ENCODE measurements at places on chromosomes 13 and 19.

DNA sequence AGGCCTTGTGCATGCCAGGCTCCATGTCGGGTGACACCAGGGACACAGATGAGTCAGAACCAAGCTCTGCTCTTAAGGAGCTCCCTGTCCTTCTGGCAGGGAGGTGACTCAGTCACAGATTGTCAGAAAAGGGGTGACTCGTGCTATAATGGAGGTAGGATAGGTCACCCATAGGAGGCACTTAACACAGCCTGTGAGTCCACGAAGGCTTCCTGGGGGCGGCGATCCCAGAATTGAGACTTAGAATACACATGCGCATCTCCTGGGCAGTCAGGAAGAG lies 19.6 kb downstream of the FUZ start:
- peak; percentile 57 for DNase-seq

GRCh38 chr13:90185734-90186133 lies 1161.8 kb upstream of the MIR17HG start:
- no peak for DNase-seq

DNA sequence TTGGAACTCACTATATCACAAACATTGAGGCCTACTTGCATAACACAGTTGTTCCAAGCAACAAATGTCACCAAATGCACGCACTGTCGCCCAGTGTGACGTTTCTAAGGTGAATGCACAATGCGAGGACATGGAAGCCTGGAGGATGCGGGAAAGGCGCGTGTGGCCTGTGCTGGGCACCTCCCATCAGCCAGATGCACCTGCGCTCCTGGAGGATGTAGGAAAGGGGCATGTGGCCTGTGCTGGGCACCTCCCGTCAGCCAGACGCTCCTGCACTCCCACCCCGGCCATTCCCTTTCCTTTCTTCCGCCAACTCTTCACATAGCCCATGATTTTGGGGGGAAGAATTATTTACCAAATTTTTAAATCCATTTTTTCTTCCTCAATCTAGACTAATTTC lies 202.4 kb upstream of the SOX1 start:
- no peak for DNase-seq

DNA sequence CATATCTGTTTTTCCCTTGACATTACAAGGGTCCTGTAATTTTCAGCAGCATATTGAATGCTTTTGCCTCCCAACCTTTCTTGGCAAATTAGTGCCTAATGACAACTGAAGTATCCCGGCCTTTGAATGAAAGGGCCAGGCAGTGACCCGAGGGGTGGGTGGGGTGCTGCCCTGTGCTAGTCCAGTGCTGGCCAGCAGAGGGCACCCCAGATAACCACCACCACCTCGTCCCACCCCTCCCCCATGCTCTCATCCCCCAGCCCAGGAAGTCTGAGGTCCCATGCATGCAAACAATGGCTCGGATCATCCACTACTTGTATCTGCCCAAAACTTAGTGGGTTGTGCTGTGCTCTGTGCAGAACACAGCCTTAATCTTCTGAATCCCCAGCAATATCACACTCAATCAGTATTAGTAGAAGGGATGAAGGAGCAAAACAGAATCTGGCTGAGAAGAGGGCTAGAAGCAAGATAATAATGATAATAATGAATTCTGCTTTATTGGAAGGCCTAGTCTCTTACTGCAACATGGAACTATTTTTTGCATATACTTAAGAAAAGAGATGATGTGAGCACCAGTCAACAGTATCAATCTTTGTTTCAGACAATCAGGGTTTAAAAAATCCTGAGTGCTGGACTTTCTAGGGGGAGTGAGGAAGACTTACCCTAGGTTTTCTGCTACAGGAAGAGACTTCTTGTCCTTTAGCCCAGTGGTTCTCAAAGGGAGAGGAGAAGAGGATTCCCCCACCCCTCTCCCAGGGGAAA lies 3.8 kb downstream of the ATP12A start:
- peak; percentile 23 for DNase-seq

DNA sequence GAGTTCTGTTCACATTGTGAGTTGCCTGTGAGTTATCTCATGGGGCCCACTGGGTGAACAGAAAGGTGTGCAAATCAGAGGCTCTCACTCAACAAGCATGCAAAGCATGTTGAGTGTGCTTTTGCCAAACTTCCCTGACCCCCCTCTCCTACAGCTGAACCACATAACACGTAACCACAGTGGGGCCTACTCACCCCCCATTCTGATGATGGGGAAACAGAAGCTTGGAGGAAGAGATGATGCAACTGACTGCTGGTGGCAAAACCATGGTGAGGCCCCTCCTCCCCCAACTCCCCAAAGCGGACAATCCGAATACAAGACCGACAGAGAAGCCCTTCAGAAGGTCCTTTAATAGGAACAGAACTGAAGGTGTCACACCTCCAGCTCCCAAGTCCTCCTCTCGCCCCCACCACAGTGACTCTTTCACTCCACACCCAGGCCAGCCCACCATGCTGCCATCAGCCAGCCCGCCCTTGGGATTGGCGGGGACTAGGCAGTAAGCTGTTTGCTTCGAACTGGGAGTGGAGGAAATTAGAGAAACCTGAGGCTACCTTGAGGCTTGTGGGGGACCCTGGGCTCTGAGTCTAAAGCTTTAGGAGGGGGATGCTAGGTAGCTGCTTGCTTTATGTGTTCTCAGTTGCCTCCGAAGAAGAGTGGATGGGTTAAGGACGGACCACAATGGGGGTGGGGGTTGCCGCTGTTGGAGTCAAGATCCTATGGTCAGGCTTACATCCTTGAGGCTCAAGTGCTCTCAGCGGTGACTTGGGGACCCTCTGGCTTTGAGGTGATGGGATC lies 3.8 kb downstream of the ZNF784 start:
- DNase-seq, result peak; percentile 21

- no peak for DNase-seq
Measured at GRCh38 chr19:28074773-28075172, 1138.2 kb downstream of the UQCRFS1 start.

DNA sequence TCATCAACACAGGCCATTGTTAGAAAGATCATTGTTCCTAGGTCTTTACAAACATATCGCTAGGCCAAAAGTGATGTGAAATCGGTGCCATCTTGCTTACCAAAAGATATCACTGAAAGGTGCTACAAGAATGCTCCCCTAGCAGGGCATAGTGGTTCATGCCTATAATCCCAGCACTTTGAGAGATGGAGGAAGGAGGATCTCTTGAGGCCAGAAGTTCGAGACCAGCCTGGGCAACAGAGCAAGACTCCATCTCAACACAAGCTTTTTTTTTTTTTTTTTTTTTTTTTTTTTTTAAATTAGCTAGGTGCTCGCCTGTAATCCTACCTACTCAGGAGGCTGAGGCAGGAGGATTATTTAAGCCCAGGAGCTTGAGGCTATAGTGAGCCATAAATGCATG lies 92.1 kb downstream of the DACH1 start:
- DNase-seq, result no peak

DNA sequence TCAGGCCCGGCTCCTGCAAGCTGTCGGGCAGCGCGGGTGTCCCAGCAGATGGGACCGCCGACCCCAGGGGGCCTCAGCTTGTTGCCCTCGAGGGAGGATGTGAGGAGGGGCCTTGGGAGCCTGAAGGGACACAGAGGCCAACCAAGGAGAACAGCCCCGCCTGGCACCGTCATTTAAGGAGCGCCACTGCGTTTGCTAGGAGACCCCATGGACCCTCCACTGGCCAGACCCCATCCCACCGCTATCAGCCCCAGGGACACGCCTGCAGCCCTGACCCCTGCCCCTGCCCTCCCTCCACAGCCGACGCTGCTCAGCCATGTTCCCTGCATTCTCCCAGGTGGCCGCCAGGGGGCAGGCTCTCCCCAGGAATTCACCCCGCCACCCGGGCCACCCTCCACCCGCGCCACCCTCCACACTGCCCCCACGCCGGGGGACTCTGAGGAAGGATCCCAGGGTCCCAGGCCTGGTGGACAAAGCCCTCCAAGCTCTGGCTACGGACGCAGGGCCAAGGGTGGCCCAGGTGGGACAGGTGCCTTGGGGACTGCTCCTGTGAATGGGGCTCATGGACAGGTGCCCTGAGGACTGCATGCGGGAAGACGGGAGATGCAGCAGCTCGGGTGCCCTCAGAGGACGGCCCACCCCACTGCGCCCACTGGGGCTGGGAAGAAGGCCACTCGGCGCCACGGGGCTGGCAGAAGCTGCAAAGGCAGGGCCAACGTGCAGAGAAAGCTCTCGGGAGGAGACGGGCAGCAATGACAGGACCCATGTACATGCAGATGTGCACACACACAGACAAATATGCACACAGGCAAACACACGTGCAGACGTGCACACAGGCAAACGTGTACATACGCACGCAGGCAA lies 34.4 kb downstream of the PIP5K1C start:
- DNase-seq, result no peak

DNA sequence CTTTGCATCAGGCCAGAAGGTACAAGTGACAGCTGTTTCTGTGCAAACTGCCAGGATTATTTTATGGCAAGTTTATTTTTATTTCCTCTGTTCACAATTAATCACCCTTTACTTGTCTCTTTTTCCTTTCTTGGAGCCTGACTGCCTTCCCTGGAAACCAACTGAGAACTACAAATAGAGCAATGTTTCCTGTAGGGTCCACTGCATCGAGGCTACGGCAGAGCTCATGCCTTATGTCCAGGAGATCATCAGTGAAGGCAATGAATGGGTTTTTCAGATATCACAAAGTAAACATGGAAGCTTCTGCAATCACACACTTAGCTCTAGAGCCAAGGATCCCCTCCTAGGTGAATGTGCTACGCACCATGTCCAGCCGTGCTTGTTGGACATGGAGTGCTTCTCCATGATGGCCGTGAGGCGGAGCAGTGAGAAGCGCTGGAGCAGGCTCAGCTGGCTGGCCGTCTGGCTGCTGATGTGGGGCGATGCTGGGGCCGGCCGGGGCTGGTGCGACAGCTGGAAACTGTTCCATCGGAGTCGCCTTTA lies 110.9 kb downstream of the KL start:
- DNase-seq, result peak; percentile 65

GRCh38 chr19:1265615-1266128 lies 3.5 kb upstream of the CIRBP start:
- peak; percentile 80 for DNase-seq

DNA sequence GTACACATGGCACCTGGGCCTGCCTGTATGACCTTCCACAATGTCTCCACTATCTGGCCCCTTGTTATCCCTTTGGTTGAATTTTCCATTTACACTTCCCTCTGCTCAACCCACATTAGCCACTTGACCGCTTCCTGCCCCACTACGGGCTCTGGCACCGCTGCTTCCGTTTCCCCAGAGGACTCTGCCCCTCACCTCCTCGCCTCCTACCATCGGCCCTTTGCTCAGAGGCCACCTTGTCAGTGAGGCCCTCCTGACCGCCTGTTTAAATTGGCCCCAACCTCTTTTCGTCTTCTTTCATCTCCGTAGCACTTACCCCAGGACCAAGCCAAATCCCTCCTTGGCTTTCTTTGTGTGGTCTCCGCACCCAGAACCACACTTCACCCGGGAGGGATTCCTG lies 47.4 kb downstream of the SOX1 start:
- no peak for DNase-seq

DNA sequence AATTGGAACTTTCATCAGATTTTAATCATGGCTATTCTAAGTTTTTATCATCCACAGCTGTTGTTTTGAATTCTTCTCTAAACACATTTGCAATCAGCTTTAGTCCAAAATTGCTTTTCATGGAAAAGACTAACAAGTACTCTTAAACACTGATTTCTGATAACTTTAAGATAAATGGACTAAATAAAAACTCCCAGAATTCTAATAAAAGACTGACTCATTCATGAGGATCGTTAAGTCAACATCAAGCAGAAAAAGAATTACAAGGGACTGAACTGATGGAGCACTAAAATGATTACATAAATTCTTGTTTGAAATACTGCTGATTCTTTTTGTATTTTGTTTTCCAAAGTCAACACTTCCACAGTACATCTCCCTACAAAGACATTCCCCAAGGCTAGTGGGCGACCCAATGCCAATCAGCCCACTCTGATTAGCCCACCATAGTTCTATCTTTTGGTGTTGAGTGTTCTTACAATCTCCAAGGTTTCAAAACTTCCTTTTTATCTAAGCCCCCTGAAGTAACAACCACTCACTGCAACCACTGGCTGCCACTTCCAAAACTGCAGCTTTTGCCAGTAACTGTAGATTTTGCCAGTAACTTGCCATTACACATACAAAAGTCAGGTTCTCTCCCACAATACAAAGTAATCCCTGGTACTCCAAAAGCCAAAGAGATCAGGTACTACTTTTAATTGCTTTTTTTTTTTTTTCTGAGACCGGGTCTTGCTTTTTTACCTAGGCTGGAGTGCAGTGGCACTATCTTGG lies 14.0 kb upstream of the NAA16 start:
- no peak for DNase-seq

DNA sequence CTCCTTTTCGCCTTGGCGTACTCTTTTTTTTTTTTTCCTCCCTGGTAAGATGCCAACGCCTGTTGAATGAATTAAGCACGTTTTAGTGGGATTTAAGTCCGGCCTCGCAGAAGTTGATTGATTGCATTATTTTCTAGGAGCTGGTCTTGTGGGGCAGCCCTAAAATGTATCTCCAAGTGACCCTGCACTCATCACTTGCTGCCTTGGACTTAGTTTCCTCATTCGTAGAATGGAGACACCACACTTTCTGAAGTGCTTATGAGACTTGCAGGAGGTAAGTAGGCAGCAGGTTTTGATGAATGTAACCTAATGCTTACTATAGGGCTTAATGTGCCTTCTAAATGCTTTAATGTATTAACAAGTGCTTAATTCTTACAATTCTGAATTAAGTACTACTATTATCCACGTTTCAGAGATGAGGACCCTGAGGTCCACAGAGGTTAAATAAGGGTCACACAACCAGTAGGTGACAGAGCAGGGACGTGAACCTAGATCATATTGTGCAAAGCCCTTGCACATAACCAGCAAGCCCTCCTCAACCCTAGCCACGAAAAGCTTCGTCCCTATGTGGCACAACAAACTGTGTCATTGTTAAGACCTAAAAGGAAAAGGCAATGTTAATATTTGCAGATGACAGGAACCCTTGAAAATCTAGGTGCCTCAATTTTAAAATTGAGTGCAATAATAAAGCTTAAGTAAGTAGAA lies 514 bp upstream of the ARGLU1 start:
- no peak for DNase-seq

DNA sequence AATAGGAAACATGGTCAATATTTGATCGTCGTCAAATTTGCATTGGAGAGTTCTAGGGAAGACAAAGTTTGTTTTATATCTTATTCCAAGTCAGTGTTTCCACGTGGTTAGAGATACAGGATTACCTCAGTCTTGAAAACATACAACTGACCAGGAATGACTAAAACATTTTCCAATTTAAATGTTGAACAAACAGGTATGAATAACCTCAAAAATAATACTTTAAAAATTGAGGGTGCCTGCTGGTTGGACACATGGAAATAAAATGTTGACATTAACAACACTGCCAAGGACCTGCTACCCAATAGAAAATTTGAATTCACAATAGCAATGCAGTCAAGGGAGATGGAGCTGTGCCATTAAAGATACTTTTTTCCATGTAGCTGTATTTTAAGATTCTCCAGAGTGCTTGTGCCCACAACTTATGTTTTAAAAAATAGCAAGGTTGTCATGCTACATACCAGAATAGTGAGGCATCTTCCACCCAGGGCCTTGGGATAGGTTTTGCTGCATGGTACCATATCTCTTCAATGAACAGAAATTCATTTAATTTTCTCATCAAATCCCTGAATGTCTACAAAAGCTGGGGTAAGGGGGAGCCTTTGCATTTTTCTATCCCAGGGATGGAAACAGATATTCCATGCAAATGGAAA lies 260.8 kb downstream of the EFNB2 start:
- no peak for DNase-seq
